Stimulated activated CD8-positive, alpha-beta memory T cell treated with anti-CD3 and anti-CD28 coated beads, Interleukin-7, amount 100 ng/mL, for 4 hours (primary cell): ENCODE measurements at places on chromosomes 3 and 15.

- DNase-seq: no peak
Observed at GRCh38 chr3:15330031-15330596, 2.3 kb downstream of the SH3BP5 start.

- DNase-seq: no peak
Observed at GRCh38 chr3:72613871-72614270, 234.4 kb downstream of the SHQ1 start.

DNA sequence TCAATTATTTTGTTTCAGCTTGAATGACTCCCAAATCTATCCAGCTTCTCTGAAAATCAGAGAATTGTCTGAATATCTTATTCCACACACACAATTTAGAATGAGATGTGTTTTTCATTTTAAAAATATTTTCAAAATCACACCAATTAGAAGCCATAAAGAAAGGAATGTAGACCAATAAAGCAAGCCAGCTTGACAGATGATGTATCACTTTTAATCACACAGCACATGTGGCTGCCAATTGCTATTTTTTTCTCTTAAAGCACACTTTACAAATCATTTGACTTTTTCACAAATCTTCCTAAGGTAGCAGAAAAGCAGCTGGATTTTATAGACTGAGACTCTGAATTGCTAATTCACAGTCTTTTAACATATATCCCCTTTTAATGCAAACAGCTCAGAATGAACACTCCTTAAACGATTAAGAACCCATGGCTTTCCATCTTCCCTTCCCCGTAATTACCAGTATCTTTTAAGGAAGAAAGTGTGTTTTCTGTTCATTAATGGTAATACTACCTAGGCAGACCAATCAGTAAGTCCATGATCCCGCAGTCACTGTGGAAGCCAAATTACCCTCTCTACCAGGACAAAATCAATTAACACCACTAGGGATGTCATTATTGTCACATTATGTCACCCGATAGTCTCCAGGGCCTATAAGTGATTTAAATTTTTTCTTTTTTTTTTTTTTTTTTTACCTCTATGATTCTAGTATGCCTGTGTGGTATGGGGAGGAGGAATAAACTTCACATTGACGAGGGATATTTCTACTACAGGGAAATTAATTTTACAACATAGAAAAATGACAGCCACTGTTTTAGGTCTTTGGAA lies 250.0 kb upstream of the VEPH1 start:
- DNase-seq: no peak

- no peak for DNase-seq
Observed at GRCh38 chr3:159823780-159824179, 164.9 kb upstream of the IL12A start.

- DNase-seq: no peak
Observed at GRCh38 chr3:185820973-185821758, 3.7 kb downstream of the IGF2BP2 start.

DNA sequence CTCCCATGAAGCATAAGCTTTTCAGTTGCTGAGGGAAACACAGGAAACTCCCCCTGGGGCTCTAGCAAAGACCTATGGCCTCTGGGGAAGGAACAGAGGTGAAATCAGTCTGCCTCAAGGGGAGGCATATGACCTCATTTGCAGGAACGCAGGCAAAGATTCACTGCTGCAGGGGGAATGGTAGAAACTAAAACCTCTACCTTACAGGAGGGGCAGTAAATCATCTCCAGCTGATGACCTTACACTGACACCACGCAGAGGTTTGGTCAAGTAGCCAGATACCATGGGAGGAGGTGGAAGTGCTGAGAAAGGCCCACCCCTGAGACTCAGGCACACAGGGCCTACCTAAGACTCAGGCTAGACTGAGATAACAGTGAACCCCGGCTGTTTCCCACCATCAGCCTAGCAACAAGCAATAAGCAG lies 81.1 kb downstream of the RAD18 start:
- no peak for DNase-seq

GRCh38 chr3:179991883-179992282 lies 44.9 kb downstream of the PEX5L start:
- DNase-seq: no peak

- no peak for DNase-seq
Observed at GRCh38 chr3:177516158-177517011, 319.1 kb upstream of the TBL1XR1 start.

DNA sequence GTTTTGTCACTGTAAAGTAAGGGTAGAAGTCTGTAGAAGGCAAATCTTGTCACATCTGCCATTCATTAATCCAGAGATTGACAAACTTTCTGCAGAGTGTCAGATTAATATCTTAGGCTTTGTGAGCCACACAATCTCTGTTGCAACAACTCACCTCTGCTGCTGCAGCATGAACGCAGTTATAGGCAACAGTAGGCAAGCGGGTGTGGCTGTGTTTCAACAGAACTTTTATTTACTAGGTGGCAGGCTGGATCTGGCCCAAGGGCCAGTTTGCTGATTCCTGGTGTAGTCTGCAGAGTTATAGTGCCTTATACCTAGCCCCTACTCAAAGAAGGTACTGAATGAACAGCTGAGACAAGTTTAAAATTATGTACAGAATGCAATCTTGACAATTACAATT lies 396.7 kb downstream of the FOXP1 start:
- no peak for DNase-seq

- DNase-seq: no peak
Observed at GRCh38 chr3:127763337-127763736, 59.0 kb downstream of the MGLL start.

GRCh38 chr3:19489936-19490335 lies 341.6 kb downstream of the KCNH8 start:
- DNase-seq: no peak

- no peak for DNase-seq
Observed at GRCh38 chr3:21747376-21747775, 3.6 kb downstream of the ZNF385D start.

DNA sequence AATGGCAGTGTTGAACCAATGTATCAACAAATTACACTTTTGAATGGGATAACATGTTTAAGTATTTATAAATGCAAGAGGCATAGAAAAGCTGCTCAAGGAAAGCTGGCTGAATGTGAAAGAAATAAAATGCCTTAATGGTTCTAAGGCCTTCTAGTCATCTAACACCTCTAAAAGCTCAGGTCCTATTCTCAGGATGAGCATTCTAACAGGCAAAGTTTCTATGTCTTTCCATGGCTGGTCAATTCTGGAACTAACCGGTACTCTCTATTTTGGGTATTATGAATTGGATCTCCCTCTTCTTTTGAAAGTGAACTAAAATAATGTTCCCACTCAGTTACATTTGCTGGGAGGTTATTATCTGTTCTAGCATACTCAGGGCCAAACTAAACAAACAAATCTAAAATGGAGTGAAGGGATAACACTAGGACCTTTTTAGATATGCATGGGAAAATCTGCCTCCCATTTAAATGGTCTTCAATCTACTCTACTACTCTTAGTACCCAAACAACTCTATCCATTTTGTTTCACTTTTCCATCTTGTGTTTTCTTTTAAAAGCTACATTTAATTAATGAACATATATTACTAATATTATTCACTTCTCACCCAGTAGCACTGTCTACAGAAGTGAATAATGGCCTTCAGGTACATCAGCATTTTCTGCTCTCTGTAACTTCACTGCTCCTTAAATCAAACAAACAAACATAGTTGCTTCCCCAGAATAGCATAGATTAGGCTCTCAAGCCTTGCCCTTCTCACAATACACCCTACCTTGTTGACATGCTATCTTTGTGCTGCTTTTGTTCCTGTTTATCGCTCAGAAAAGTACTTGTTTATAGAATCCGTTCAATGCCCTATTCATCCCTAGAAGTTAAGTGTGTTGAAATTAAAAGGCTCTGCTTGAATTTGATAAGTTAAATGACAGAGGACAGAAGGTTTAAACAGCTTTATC lies 46.4 kb downstream of the CBLB start:
- no peak for DNase-seq

GRCh38 chr3:39154280-39155021 lies 1.1 kb upstream of the CSRNP1 start:
- DNase-seq: no peak

DNA sequence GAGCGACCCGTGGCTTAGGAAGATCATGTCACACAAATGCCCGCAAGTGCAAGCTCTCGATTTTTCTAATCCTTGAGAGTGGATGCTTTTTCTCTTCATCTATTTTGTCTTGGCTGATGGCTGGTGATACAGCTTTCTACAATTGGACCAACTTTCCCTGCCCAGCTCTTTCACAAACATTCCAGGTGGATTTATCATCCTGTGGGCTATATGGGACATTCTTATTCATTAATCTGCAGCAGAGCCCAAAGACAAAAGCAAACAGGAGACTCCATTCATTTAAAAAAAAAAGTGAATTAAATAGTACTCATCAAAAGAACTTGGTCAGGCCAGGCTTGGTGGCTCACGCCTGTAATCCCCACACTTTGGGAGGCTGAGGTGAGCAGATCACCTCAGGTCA lies 14.2 kb upstream of the TSEN2 start:
- DNase-seq: no peak

DNA sequence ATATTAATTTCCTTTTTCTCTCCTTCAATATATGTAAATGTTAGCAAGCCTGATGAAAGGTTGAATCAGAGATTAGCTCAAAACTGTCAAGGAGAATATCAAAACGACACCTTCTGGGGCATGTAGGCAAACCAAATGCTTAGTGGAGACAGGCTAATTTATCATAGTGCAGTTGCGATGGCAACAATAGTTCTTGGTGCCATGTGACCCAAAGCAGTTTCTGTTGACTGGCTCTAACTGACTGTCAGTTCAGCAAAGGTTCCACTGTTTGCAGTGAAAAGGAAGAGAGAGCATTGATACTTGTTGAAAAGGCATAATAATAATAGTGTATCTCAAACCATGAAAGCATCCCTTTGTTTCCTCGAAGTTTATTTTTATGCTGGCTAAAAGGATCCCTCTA lies 513.9 kb downstream of the NLGN1 start:
- no peak for DNase-seq

DNA sequence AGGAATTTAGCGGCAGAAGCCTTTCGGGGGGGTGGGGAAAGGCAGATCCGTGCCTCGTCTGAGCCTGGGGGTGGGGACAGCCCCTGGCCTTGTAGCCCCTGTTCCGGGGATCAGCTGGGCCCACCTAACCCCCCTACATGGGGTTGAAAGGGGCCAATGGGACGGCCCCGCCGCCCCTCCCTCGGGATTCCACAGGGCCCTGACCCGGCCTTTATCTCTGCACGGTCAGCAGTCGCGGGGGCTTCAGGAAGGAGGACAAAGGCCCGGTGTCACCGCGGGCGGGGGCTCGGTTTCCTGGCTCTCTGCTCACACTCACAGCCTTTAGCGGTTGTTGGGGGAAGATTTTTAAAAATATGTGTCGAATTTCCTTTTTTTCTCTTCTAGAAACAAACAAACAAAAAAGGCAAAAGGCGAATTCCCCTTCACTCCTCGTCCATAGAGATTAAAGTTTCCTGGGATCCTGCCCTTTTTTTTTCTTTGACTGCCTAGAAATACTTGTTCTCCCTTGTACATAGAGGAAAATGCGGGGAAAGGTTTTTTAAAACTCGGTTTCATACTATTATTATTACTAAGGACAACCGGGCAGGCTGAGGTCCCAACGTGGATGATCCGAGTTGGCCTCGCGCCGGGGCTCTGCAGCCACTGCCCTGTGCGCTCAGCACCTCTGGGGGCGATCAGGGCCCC lies 7.9 kb downstream of the FOXL2 start:
- DNase-seq: no peak

GRCh38 chr3:194103505-194103904 lies 32.4 kb upstream of the HES1 start:
- DNase-seq: peak; percentile 36

GRCh38 chr15:101394056-101394630 lies 95.4 kb downstream of the PCSK6 start:
- no peak for DNase-seq

DNA sequence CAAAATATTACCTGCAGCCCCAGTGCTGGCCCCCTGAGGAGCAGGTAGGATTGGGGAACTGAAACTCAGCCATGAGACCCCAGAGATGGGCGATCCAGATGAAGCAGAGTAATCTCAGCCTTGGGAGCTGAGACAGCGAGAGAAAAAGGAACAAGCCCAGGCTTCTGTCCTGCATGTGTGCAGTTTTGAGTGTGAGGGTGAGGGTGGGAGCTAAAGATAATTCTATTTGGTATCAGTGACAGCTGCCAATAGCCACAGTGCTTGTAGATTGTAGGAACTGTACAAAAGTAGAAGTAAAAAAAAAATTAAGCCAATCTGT lies 5.9 kb downstream of the ATP8B4 start:
- DNase-seq: no peak

- no peak for DNase-seq
Observed at GRCh38 chr15:53462651-53463050, 296.8 kb downstream of the WDR72 start.

DNA sequence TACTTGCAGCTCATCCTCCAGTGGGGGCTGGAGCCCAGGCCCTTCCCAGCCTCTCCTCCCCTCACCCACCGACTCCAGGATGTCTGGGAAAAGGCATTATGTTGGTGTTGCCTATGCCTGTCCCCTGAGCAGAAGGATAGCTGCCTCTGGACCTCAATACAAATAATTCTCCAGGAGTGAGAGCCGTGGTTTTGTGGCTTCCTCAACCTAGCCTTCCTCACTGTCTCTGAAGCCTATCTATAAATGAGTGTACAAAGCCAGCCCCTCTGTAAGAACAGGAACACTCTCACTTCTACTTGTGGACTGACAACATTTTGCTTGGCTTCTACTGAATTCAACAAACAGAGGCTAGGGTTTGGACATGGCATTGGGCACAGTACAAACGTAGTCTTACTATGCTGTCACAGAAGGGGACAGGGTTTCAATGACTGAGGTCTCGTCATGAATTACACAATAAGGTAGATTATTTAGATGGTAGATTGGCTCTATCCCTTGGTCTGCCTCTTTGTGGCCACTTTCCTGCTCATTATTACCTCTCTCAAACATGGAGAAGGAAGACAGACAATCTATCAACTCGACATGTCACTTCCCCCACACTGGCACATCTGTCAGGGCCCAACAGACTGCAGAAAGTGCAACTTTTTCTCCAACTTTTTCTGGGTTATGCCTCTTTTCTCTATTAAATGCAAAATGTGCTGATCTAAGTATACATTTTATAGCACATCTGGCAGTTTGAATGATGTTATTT lies 82.8 kb upstream of the MEX3B start:
- DNase-seq: no peak

DNA sequence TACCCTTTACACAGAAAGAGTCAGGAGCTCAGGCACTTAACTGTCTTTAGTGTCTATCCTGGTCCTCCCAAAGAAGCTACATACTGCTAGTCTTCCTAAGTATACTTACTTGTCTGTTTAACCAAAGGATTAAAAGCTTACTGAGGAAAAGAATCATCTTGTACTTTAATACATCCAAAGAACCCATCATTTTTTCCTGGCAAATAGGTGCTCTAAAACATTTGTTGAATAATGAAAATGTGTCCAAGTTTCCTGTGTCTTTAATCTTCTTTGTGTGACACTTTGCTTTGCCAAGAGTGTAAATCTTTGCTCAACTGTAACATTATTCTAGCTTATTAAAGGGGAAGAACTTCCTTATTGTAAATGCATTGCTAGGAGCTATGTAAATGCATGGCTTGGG lies 519.2 kb downstream of the OTOL1 start:
- no peak for DNase-seq

- peak; percentile 60 for DNase-seq
Observed at GRCh38 chr3:183555541-183556081, at the start of gene KLHL6. TSS of gene KLHL6 (minus strand) at chr3:183555706. CDS start at chr3:183555653, 53 bp downstream.

- no peak for DNase-seq
Observed at GRCh38 chr3:185912929-185913901, 24.6 kb downstream of the TRA2B start.
